Brain (organoid and tissue), 16 donors: ENCODE measurements at places on chromosomes 16 and 17. TPM values are rescaled to one million over a fixed set of nuclear protein-coding genes. Genes with fewer than 3 reads are reported as not detected.

The PAFAH1B1 gene
- polyA plus RNA-seq: 74.2 TPM

GRCh38 chr16:51825779-51826178 is 674.7 kb upstream of the SALL1 start:
- DNase-seq: no peak

DNA sequence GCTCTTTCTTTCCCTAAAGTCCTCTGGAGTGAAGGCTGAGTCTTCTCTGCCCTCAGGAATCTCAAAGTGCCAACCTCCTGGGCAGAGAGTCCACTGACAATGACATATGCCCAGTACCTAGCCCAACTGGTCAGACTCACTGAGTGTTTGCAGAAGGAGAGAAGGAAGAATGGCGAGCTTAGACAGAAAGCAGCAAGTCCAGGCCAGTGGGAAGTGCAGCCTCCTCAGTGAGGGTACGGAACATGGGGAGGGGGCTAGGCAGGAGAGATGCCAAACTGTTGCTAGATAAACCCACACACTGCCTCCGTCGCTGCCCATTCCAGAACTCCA is 678 bp downstream of the EXOC7 start:
- DNase-seq: no peak

- DNase-seq: no peak
Observed at GRCh38 chr17:47813512-47814031, 8.0 kb downstream of the OSBPL7 start.

GRCh38 chr16:88784074-88784855 is 755 bp downstream of the PIEZO1 start:
- DNase-seq: no peak

GRCh38 chr16:78444-79150 is 572 bp downstream of the MPG start:
- DNase-seq: peak; percentile 44

DNA sequence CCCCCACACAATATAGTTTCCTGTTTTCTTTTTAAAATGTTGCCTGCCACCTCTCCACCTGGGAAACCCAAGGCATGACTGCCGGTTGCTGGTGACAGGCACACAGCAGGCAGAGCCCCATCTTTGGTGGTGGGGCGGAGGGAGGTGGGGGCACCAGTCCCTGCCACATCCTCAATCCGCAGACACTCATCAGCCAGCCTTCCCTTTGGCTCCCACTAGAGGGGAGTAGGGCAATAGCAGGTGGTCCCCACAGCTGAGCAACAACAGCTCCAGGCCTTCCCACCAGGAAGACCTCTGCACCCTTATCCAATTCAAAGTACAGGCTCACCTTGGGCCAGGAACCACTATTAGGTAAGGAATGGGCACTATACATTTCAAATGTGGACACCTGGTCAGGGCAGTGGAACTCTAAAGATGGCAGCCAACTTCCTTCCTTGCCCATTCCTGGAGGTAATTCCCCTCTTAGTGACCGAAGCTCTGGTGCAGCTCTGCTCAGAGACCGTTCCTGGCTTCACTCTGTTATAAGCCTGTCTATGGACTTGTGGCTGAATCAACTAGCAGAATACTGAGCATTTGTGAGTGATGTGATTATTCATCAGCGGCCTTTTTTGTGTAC is 13.9 kb downstream of the RECQL5 start:
- no peak for DNase-seq

The MPO gene
- 0.88 TPM for polyA plus RNA-seq

DNA sequence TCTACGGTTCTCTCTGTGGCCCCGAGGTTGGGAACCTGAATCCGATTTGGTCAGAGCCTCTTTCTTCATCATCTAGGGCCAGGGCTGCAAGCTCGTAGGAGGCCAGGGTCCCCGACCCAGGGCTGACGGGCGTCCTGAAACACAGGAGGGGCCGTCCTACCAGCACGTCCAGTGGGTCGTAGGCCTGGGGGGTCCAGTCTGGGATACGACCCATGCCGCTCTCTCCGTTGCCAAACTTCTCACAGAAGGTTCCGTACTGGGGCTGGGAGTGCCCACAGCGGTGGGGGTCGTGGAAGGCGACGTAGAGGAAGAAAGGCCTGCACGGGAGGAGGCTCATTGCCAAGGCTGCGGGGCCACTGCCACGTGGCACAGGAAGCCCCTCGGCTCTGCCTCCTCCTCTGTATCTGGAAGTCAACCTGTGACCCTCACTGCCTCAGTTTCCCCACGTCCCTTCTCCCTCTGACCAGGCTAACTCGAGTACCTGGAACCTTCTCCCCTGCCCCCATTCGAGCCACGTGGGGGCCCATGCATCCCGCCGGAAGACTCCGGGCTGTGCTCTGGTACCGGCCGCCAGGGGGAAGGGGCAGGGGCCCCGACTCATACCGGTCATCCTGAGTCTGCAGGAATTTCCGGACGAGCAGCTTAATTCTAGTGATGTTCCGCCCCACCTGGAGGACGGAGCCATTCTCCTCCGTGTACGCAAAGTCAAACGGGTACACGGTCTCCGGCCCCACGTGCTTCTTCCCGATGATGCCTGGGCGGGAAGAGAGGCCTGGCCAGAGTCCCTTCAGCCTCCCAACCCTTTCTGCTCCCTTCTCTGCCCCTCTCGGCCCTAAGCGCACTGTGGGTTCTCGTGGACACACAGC is 5.9 kb downstream of the SGSH start:
- no peak for DNase-seq

GRCh38 chr16:73019457-73020362 is 28.2 kb downstream of the ZFHX3 start:
- no peak for DNase-seq

DNA sequence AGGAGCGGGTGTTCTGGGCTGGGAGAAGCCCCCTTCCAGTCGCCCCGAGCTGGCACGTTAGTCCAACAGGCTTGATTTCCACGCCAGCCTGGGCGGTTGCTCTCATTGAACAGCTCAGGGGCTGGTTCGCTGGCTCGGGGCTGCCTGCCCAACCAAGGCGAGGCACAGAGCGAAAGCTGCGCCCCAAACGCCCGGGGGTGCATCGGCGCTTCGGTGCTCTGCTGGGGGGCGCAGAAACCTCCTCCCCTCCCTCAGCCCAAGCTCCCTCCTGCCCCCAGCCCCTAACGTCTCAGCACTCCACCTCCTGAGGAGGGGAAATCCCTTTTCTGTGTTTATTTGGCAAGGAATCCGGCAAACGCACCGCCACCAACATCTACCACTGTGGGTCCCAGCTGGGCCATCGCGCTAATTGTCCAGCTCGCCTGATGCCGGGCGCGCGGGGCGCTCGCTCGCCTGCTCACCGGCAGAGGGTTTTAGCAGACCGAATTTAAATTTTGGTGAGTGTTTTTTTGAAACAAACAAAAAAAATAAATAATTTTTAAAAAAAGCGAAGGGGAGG is 29.5 kb upstream of the RBFOX1 start:
- peak; percentile 76 for DNase-seq

- DNase-seq: no peak
Observed at GRCh38 chr16:70611785-70612303, 34.5 kb upstream of the IL34 start.

The C1QL1 gene
- polyA plus RNA-seq: 47.6 TPM

- no peak for DNase-seq
Observed at GRCh38 chr16:78513838-78514237, 414.4 kb downstream of the WWOX start.

DNA sequence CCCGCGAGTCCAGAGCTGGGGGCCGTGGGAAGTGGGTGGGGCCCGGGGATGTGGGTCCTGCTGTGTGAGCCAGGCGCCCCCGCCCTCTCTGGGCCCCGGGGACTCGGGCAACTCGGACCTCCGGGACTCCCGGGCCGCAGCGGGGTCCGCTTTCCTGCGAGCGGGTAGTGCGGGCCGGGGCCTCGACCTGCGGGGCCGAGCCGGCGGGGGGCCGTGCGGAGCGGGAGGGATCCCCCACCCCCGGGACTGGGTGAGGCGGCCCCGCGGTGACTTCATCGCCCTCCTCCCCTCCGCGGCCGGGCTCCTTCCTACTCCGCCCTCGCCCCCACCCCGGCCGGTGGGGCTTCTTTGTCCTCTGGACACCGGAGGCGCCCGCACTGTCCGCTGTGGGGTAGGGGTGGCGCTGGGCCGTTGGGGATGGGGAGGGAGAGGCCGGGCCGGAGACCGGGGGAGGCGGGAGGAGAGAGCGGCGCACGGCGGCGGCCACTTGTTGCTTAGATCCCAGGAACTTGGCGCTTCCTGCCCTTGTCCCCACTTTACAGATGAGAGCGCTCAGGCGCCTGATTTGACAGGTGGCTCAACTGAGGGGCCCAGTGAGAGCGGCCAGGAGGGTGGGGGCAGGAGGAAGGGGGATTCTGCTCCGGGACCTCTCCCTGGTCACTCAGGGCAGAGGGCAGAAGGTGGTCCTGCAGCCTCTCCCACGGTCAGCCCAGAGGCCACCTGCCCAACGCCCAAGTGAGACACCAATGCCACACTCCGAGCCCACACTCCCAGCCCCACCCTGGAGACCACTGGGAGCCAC is 874 bp downstream of the CMTM3 start:
- no peak for DNase-seq

- DNase-seq: peak; percentile 71
Observed at GRCh38 chr17:13415871-13416416, 185.8 kb downstream of the HS3ST3A1 start.

DNA sequence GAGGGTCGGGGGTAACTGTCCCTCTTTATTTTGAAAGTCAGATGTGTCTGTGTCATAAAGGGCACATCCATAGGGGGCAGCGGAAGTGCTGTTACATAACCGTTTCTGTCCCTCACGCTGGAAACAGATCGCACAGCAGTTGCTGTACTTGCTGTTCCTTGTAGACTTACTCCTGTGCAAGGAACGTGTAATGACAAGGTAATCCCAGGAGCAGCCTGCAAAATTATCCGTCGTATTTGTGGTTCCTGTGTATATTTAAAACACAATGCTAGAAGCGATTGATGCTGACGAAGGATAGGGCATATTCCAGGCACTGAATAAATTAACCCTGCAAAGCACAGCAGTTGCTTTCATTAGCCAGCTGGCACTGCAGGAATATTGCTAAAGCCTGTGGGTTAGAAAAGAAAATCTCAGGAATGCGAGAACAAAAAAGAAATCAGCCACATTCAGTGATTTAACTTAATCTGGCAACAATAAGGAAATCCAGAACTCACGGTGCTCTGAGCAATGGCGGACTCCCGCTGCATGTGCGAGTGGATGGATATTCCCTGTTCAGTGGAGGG is 76.2 kb downstream of the SPECC1 start:
- DNase-seq: peak; percentile 68

DNA sequence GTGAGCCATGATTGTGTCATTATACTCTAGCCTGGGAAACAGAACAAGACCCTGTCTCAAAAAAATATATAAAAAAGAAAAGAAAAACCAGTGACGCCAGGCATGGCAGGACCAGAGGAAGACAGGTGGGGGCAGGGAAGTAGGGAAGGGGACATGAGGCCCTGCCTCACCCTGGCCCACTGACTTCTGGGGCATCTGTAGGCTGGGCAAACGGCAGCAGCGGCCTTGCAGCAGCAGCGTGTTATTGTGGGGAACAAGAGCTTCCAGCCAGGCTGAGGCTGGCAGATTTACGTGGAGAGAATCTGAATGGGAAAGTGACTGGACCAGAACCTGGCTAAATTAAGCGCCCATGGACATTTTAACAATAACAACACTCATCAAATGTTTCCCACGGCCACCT is 19.4 kb downstream of the CMTM4 start:
- no peak for DNase-seq

The SOX15 gene
- polyA plus RNA-seq: 5.3 TPM

The TENT4B gene
- polyA plus RNA-seq: 5.9 TPM

DNA sequence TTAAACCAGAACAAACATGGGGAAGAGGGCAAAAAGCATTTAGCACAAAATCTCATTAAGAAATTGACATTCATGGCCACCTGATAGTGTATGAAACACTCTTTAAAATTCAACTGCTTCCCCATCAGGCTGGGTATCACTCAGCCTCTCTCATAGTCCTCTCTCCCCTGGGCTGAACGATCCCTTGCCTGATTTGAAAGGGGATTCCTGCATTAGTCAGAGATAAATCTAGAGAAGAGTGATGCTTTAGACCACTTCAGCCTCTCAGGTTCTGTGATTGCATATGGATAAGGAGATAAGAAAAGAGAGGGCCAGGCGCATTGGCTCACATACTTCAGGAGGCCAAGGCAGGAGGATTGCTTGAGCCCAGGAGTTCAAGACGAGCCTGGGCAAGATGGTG is 280.0 kb downstream of the SOX9 start:
- no peak for DNase-seq

DNA sequence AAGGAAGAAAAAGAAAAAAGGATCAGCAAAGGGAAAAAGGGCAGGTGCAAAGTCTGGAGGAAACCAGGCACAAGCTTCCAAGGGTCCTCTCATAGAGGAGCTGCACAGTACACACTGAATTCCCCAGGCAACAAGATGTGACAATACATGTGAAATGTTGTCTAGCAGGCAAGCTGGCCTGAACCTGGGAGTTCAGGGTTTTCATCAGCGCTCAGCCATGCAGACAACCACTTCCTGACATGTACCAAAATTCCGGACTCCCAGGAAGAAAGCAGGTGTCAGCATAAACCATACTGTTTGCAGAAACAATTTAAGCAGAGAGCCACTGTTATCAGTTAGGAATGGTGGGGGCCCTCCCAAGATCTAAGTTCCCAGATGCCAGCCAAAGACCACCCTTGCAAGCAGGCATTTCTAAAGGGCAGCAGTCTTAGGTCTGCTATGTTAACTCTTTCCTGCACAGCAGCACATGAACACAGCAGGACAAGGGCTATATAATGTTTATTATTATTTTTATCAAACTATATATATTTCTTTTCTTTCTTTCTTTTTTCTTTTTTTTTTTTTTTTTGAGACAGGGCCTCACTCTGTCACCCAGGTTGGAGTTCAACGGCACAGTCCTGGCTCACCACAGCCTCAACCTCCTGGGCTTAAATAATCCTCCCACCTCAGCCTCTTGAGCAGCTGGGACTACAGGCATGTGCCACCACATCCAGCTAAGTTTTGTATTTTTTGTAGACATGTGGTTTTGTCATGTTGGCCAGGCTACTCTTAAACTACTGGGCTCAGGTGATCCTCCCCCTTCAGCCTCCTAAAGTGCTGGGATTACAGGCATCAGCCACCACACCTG is 10.1 kb downstream of the TK2 start:
- peak; percentile 42 for DNase-seq

- no peak for DNase-seq
Observed at GRCh38 chr16:66473654-66474519, 46.8 kb downstream of the BEAN1 start.

GRCh38 chr16:23975293-23975692 is 139.5 kb downstream of the PRKCB start:
- DNase-seq: no peak

DNA sequence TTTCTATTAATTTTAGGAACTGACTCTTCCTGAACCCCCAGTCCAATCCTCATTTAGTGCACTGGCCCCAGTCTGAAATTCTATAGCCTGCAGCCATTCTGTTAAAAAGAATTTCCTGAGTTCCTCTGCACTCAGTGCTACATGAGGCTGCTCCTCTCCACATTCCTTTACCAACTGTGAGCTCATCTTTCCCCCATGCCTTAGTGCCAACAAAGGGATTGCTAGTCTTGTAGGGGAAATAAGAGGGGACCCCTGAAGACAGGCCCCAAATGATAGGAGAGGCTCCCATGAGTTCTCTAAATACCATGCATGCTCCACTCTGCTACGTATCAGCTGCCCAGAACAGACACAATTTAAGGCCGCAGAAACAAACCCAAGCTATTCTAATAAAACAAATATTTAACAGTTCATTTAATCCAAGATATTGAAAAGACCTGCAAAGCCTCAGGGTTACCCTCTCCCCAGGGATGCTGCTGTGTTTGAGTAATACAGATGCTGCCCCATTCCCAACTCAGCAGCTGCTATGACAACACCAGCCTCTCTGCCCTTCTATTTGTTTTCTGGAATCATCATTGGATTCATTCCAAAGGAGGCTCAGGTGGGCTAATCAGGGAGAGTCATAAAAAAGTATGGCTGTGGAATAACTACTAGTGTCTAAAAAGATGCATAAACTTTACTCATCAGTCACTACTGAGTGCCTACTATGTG is 228.5 kb downstream of the TOX3 start:
- DNase-seq: no peak
